ENCODE measurements at places on chromosomes 7 and 10.

DNA sequence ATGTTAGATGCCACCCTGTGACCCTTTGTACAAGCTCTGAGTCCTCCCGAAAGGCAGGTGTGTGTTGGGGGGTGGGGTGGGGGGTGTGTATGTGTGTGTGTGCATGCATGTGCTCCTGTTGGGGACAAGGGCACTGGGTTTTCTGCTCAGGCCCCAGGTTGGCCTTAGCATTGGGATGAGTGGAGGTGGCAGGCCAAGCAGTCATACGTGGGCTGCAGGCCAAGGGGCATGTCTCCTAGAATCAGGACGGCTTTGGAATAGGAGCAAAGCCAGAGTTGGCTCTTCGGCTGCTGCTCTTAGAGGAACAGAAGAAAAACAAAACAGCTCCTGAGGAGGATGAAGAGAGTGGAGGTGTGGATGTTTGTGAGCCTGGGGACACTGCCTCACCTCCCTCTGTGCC lies 26.0 kb downstream of the HSPA12A start:
- DNase-seq, result no peak

DNA sequence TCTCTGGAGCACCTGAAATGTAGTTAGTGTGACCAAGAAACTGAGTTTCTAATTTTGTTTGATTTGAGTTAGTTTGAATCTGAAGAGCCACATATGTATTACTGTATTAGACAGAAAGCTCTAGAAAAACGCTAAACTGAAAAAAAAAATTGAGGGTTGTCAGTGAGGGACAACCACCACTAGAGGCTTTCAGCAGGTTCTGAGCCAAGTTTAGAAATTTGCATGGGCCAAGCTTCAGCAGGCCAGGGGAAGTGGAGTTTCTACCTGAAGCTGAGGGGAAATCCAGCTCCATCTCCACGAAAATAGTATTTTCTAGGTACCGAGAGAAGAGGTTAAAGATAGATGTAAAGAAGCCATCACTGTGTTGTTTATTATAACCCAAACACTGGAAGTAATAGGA lies 77.9 kb upstream of the PLXNA4 start:
- DNase-seq, result no peak

DNA sequence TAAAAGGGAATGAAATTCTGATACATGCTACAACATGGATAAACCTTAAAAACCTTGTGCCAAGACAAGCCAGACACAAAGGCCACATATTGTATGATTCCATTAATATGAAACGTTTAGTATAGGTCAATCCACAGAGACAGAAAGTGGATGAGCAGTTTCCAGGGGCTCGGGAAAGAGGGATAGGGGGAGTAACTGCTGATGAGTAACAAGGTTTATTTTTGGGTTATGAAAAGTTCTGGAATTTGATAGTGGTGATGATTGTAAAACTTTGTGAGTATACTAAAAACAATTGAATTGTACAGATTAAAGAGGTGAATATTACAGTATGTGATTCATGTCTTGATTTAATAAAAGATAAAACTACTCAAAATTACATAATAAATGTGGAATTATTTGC lies 19.1 kb upstream of the SLC13A1 start:
- DNase-seq, result no peak

- no peak for DNase-seq
These were observed 25.2 kb downstream of the DNAJC1 start for GRCh38 chr10:21978191-21978862.

- peak; percentile 75 for DNase-seq
These were observed 21.4 kb upstream of the GSDME start for GRCh38 chr7:24778543-24779282.

GRCh38 chr7:84666651-84667050 lies 472.1 kb upstream of the SEMA3A start:
- no peak for DNase-seq

DNA sequence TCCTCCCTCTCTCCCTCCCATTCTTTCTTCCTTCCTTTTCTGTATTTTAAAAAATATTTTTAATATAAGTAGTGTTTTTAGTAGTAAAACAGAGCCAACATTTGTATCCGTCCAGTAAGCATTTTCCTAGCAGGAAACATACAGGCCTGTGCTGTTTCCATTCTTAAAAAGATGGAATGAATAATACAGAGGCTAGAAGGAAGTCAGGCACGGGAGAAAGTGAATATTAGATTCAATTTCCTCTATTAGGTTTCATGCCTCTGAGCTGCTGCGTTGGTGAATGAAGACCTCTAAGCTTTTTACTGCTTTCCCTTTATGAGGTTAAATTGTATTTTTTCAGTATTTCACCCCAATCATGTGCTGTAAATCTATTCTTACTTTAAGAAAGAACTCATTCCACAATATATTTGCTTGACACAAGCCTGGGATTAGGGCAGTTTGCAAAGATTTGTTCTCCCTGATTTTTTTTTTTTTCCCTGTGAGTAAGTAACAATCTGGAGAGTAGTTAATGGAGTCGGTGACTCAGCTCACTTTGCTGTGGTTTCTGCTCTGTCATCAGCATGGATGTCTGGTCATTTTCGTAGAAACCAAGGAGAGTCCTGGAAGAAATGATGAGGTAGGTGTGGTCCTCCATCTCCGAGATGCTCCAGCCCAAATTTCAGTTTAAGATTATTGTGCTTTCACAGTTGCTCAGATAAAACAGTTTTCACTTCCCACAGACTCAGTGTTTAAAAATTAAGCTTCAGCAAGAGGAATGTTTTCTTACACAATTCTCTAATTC lies 76.1 kb upstream of the PITRM1 start:
- DNase-seq, result peak; percentile 76

DNA sequence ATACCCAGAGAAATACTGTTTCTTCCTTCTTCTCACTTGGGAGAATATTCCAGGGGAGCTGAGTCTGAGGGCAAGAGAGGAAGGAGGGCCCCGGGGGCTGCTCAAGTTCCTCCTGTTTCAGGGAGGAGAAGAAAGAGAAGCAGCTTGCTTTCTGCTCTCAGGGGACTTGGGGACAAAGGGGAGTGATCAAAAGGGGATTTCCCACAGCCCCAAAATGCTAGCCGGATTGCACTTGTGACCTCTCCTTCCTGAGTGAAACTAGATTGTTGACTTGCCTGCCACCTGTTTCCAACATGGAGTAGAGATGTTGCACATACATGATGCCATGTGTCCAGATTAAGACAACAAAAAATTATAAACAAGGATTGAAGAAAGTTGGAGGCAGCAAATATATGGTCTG lies 28.7 kb upstream of the PDCD4 start:
- no peak for DNase-seq

DNA sequence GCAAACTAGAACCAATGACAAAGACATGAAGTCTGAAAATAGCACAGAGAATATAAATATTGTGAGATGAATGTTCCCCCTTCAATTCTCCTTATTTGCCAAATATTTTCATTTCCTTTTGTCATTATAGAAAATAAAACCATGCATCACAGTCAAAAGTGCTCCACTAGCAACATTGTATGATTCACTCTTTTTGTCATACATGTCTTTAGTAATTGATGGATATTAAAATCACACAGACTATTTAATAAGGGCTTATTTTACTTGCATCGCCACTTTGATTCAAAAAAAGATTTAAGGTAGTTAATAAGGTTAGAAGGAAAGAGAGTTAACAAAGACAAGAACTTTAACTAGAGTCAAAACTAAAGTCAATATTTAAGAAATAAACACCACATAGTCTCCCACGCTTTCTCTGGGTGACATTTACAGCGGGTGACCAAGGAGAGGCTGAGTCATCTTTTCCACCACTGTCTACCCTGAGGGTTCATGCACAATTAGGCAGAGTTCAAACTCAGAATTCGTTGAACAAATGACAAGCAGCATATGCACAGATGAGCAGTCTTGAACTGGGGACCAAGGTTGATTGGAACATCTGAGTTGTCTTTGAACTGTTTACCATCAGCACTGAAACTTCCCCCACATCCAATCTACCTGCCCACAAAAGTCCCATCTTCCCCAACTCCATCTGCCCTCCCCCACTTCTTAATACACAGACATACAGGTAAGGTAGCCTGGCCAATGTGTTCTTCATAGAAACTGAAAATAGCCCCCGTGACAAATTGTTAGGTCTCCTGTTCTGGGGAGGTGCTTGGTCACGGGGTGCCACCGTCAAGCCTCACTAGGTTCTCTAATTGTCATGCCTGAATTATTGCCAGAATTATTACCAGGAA lies 42.5 kb downstream of the C7orf25 start:
- no peak for DNase-seq

DNA sequence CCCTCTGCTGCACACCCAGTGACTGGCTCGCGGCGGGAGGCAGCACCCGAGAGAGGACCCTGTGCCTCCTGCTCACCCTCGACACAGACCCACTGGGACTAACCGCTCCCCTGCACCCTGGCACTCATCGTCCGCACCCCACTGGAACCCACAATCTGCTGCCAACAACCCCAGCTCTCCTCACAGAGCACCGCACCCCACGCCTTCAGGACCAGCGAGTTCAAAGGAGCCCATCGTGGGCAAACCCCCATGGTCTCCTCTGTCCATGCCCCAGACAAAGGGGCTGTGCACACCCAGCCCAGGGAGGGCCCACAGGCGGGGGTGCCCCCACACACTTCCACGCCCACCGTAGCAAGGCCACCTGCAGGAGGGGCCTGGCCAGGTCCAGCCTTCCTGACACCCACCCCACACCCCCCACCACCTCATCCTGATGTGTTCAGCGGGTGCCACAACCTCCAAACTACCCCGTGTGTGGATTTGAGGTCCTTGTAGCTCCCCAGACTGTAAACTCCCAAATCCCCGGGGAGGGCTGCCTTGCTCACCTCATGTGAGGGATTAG lies 14.0 kb downstream of the RASGEF1A start:
- no peak for DNase-seq

DNA sequence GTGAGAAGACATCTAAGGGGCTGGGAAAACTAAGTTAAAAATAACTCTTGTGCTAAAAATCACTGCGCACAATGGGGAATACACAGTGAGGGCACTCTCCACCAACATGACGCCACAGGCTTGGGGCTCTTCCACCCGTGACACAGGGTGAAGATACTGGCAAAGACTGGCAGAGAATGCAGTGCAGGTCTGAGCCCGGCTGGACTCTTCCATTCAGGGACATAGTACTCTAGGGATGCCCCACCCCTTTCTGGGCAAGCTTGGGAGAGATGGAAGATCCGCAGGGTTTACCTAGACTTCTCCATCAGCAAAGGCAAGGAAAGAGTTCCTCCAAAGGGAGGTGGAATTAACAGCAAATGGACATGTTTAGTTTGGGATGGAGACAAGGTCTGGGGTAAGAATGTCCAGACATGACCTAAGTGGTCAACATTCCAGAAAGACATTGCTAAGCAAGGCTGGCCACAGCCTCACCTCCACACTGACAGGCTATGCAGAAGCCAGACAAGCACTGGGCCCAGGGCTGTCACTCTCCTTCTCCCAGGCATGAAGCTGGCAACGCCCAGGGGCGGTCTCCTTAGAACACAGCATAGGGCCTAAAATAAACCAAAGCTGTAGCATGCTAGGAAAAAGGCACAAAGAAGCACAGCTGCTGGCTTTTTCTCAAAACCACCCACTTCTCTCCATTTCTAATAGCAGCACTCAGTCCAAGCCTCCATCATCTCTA lies 28.1 kb downstream of the XPNPEP1 start:
- DNase-seq, result no peak

- DNase-seq, result no peak
These were observed 238.5 kb upstream of the PITRM1 start for GRCh38 chr10:3411044-3411443.

DNA sequence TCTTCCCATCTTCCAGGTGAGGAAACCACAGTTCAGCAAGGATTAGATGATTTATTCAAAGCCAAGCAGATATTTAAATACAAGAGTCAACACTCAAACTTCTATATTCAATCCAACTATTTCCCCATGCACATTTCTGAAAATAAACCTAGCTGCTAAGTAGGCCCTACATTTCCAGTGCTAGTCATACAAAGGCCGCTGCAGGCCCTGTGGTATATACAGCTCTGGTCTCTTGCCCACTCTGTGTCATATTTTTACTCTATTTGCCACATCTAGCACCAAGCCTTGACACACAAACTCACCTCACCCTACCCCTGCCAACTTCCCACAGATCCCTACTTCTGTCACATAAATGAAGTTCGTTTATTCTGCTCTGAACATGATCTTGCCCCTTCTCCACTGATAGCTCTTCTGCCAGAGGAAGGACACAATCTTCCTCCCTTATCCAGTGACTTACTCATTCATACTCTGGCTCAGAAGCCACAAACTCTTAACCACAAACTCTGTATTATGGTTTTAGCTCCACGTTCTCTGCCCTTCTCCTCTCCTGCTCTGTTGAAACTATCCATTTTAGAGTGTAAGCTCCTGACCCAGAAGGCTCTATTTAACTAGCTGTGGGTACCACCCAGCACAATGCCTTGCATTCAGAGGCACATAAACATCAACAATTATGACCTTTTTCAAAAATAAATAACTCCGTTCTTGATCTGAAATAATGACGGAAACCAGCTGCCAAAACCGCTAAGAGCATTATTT lies 180.7 kb downstream of the CPEB3 start:
- DNase-seq, result no peak

- DNase-seq, result no peak
These were observed 646.4 kb downstream of the GRM8 start for GRCh38 chr7:126606331-126606730.
